ENCODE measurements at places on chromosomes 12 and 14. TPM values are rescaled to one million over a fixed set of nuclear protein-coding genes. Genes with fewer than 3 reads are reported as not detected.

DNA sequence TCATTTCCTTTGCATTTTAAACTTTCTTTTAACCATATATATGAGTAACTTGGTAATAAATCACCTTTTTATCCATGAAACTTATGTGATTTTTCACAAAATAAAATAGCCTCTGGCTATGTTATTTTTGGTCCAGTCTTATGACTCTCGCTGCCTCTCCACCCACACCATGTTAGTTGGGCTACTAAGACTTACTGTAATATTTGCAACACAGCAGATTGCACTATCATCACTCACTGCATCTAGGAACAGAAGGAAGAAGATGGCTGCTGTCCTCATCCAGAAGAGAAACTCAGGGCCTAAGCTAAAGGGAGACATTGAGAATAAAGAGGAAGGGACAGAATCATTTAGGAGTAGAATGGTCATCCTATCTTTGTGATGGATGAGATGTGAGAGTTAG is 12.6 kb upstream of the B4GALNT3 start:
- no peaks in the 10 kb centered on the region for H3K36me3 ChIP-seq
- H3K4me3 ChIP-seq: no peak overlapping the region
- H3K27ac ChIP-seq: no peak overlapping the region

DNA sequence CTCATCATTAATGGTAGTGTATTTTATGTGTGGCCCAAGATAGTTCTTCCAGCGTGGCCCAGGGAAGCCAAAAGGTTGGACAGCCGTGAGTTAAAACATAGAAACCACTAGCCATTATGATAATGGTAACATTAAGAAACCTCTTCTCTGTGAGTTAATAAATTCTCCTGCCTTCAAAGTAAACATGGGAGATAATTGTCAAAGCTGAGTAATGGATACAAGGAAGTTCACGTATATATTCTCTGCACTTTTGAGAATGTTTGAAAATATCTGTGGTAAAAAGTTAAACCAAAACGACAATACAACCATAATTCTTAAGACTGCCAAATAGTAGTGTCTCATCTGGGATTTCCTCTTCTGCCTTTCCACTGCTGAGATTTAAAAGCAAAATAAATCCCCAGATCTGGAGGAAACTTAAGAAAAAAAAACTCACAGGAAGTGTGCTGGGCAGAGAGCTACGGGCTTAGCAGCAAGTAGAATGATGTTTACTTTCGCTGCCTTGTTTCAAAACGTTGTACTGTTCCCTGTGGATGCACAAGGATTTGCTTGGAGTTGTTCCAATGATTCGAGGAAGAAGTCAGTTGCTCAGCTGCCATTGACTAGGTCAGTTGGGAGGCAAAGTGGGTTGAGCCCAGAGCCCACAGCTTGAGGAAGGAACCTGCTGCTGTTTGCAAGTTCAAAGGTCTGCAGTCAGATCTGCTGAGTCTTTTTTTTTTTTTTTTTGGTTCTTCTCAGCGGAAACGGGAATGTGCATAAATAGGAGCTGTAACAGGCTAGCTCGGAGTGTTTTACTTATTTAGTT is 1.7 kb downstream of the TPCN1 start:
- peak overlapping the region; percentile 78 for H3K27ac ChIP-seq
- peak; percentile 75 for DNase-seq
- peaks cover 58% of the 10 kb centered on the region for H3K4me1 ChIP-seq
- H3K27me3 ChIP-seq: no peaks in the 10 kb centered on the region
- H3K4me3 ChIP-seq: peak overlapping the region; percentile 92
- H3K36me3 ChIP-seq: no peaks in the 10 kb centered on the region

Gene RPGRIP1
- total RNA-seq: 0.22 TPM

DNA sequence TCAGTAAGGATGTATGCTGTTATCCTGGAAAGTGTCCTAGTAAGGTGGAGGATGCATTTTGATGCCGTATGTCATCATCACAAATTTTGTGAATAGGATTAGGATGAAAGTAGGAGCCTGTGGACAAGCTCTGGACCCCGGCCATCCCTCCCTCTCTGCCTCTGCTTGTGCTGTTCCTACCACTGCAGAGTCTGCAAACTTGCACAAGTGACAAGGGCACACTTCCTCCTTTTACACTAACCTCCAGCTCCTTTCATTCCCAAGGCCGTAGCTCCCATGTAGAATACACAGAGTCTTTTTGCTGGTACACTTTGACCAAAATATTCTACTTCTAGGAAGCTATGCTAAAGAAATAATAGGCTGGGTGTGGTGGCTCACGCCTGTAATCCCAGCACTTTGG is 13.3 kb upstream of the TMCC3 start:
- H3K36me3 ChIP-seq: no peaks in the 10 kb centered on the region
- H3K27ac ChIP-seq: no peak overlapping the region
- no peak overlapping the region for H3K4me3 ChIP-seq
- no peaks in the 10 kb centered on the region for H3K27me3 ChIP-seq

GRCh38 chr14:38847161-38847560 is 255.9 kb downstream of the SEC23A start:
- DNase-seq: no peak
- no peaks in the 10 kb centered on the region for H3K36me3 ChIP-seq
- no peak overlapping the region for H3K27ac ChIP-seq
- no peak overlapping the region for H3K4me3 ChIP-seq
- no peaks in the 10 kb centered on the region for H3K4me1 ChIP-seq

All from tibial nerve (tissue), 4 donors.